ENCODE measurements at places on chromosomes 7 and 10.

- ATAC-seq: no peak
Observed at GRCh38 chr10:86851328-86852207, 95.1 kb downstream of the BMPR1A start.

GRCh38 chr7:24336461-24336860 is 52.5 kb downstream of the NPY start:
- peak; percentile 84 for ATAC-seq

DNA sequence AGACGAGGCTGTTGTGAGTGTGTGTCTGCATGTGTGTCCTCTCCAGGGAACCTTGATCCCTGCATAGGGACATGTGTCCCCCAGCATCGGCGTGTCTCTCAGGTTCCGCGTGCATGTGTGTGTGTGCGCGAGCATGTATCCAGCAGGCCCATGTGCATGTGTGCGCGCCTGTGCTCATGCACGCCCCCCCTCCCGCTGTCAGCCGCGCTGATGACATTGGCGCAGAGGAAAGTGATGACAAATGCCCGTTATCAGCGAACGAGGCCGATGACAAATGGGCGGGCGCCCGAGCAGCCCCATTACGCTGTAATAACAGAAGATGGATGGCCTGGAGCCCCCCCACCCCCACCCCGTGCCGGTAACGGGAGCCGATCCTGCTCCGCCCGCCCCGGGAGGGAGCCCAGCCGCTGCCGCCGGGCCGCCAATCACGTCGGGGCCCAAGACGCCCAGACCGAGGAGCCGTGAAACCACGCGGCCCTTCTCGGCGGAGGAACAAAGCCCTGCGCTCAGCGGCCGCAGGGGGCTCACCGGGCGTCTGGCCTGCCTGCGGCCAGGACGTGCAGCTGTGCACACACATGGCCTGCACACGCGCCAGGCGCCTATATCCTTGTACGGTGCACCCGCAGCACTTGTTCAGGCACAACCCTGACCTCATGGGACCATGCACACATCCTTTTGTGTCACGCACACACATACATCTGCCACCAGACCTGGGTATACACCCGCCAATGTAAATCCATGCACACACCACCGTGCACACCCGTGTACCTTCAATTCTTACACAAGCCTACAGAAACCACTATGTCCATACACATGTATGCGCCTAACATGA is 21.5 kb downstream of the POLL start:
- no peak for ATAC-seq

GRCh38 chr7:96388620-96389383 is 66.9 kb upstream of the SLC25A13 start:
- no peak for ATAC-seq

DNA sequence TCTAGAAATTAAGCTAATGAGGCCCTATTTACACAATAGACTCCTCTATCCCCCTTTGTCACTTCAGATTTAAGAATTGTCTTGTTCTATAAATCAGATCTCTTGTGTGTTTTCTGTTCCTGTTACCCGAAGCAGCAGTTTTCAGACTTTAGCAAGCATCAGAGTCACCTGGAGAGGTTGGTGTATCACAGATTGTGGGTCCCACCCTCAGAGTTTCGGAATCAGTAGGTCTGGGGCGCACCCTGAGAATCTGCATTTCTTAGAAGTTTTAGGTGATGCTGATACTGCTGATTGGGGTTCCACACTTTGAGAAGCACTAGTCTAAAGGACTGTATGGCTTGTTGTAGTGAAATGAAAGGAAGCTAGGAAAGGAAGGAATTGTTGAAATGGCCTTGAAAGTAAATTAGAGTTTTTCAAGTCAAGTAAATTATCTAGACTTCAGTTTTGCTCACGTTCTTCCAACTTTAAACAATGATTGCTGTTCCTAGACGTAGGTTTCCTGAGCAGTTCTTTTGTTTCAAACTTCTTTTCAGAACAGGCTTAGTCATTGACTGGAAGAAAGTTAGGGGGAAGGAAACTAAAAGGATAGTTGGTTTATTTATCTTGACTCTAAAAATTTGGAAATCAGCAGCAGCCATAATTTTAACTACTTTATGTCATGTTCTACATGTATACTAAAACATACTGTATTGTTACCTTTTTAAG is 15.7 kb downstream of the BPGM start:
- ATAC-seq: peak; percentile 64

- ATAC-seq: no peak
Observed at GRCh38 chr7:102326157-102326889, 29.9 kb downstream of the SPDYE6 start.

DNA sequence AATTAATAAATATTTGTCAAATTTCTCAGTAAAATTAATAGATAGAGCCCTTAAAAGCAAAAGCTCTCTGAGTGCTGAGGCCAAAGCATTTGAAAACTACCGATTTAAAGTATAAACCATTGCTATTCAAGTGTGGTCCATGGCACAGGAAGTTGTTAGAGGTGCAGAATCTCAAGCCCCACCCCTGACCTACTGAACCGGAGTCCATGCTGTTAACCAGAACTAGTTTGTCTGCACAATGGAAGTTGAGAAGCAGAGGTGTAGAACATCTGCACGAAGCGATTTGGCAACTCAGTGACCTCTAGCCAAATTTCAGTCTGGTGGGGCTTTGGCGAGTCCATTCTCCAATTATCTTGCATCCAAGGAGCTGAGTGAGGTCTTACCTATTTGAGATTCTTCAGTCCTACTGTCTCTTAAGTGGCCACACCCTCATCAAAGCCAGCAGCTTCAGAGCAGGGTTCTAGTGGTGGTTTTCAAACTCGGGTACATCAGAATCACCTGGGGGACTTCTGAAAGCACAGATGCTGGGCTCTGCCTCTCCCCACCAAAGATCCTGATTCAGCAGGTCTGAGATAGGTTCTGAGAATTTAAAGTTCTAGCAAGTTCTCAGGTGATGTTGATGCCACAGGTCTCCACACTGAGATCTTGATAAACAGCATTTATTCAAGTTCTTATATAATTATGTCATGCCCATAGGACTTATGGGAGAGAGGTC is 96.8 kb upstream of the SAMD8 start:
- ATAC-seq: no peak

GRCh38 chr10:69659241-69660038 is 29.4 kb downstream of the FAM241B start:
- ATAC-seq: no peak

DNA sequence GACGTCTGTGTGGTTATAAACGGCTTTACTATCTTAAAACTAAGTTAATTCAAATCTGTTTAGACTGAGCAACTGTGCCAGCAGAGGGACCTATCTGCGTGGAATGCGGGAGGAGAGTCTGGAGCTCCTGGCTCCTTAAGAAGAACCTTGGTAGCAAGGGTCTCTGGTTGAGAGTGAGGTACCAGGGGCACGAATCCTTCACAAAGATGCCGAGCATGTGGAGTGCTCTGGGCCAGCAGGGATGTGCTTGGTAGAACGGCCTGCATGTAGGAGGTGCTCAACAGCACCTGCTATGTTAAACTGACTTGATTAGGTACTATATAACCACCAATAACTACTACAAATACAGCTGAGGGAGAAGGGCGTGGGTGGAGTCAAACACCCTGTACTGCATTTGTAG is 102.6 kb downstream of the VIPR2 start:
- no peak for ATAC-seq

- no peak for ATAC-seq
Observed at GRCh38 chr7:44077681-44078091, 4.6 kb downstream of the POLM start.

DNA sequence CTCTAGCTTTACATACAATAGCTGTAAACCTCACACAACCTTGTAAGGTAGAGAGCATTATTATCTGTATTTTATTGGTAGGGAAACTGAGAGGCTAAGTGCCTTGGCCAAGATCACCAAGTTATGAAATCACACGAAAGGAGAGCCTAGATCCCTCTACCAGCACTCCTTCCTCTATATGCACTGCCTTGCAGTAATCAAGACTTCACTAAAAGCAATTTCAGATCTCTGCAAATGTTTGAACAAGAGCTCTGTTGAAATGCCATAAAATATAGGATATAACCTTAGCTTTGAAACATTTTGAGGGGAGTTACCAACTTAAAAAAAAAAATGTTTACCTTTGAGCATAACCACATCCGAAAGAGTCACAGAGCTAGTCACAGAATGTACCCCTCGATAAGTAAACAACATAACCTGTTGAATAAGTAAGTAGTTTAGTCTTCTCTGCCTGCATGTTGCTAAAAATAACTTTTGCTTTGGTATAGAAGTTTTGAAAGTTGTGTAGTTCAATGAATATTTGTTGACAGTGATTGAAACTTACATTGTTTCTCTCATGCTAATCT is 709.4 kb downstream of the AUTS2 start:
- peak; percentile 47 for ATAC-seq
